Central memory CD4-positive, alpha-beta T cell (primary cell): ENCODE measurements at places on chromosomes 3 and 15.
A peak's percentile ranks its signal among the peaks of the same experiment; 100 is the strongest.

DNA sequence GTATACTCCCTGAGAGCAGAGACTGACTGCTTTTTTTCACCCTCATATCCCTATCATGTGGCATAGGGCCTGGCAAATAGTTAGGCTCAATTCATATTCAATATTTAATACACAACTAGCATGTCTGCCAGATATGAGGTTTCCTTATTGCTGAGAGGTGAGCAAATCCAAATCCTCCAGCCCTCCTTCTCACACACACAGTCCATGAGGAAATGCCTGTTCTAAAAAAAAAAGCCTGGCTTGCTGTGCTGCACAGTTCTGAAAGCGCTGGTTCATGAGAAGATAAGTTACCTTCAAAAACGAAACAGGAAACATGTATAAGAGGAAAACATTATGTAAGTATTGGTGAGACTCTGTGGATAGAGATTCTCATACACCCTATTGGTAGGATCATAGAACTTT lies 15.5 kb upstream of the ACAP2 start:
- peak; percentile 39 for DNase-seq

- no peak for DNase-seq
Observed at GRCh38 chr3:154228561-154229216, 95.6 kb downstream of the DHX36 start.

GRCh38 chr3:143559296-143559695 lies 289.0 kb downstream of the SLC9A9 start:
- DNase-seq, result no peak

DNA sequence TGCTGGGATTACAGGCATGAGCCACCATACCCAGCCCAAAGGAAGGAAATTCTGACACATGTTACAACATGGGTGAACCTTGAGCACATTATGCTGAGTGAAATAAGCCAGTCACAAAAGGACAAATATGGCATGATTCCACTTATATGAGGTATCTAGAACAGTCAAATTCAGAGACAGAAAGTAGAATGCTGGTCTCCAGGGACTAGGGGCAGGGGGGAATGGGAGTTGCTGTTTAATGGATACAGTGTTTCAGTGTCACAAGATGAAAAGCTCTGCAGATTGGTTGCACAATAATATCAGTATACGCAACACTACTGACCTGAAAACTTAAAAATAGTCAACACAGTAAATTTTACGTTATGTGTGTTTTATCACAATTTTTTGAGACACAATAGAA lies 4.1 kb downstream of the SPATA12 start:
- no peak for DNase-seq

DNA sequence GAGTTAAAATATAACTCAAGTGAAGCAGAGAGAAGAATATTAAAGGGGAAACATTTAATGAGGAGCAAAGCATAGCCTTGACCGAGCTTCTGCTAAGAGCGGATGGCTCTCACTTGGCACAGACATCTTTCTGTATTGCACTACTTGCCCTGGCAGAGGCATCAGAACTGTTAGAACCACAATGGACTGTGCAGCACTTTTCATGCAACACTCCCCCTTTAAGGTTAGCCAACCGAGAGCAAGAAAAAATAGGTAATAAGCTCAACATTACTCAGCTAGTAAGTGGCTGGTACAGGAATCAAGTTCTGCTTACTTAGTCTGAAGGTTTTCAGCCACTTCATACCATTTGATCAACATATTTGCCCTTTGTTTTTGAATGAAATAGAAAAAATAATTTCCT lies 33.7 kb downstream of the CRTC3 start:
- no peak for DNase-seq

DNA sequence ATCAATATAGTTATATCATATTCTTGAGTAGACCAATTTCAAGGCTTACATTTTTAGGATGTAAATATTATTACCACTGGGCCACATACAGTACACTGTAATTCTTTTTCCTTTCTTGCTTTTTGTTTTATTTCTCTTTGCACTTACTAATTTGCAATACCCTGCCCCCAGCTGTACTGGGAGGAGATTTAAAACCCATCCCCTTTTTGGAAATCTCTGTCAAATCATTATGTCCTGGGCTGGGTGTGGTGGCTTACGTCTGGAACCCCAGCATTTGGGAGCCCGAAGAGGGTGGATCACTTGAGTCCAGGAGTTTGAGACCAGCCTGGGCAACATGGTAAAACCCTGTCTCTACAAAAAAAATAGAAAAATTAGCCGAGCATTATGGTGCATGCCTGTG lies 16.2 kb downstream of the ZBTB11 start:
- DNase-seq, result no peak

DNA sequence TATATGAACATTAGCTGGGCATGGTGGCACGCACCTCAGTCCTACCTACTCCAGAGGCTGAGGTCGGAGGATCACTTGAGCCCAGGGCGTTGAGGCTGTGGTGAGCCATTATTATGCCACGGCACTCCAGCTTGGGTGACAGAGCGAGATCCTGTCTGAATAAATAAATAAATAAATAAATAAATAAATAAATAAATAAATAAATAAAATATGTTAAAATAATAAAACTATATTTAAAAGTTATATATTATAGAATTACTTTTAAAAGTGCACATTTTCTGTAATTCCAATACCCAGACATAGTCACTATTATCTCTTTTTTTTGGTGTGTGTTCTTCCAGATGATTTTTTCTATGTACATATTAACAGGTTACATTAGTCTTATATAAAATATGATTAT lies 382.0 kb upstream of the ROBO2 start:
- no peak for DNase-seq

- no peak for DNase-seq
Observed at GRCh38 chr15:69510556-69510955, 57.9 kb downstream of the RPLP1 start.

DNA sequence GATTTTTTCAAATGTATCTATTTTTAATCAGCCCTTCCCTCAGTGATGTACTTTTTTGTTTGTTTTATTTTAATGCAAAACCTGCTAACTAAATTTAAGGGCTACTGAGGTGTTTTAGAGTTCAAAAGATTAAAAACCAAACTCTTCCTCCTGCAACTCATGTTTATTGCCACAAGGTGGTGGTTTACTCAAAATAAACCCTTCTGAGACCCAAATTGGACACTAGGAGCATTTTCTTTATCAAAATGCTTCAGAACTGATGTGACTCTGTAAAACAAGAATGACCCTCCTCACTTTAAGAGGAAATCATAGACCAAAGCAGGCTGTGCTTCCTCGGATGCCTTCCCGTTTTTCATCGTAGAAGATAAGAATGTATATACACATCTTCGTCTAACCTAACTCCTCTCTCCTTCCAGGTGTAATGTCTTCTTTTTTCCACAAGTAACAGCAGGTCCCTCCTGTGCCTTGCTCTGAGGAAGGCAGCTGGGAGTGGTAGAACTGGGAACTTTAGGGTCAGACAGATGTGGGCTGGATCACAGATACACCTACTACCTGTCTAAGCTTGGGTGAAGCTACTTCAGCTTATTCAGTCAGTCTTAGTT lies 2.9 kb upstream of the NME9 start:
- DNase-seq, result no peak

DNA sequence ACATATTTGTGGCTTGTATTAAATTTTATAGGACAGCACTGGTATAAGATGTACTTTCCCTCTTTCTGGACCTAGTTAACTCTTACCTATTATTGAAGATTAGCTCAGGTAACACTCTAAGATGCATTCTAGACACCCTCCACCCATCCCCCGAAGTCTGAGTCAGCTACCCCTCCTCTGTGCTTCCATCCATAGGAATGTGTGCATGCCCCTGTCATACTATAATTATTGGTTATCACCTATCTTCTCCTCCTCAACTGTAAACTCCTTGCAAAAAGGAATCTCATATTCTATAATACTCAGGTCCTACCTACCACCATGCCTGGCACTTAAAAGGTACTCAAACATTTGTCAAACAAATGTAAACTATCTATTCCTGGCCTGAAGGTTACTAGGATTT lies 3.0 kb downstream of the PEAK1 start:
- DNase-seq, result no peak

GRCh38 chr15:29064731-29065130 lies 179.0 kb downstream of the APBA2 start:
- no peak for DNase-seq
